ENCODE measurements at places on chromosomes 2 and 18. TPM values are rescaled to one million over a fixed set of nuclear protein-coding genes. Genes with fewer than 3 reads are reported as not detected.

The REG1B gene
- not detected for total RNA-seq

The COL4A4 gene
- 24.0 TPM for total RNA-seq

The LAMA1 gene
- 91.6 TPM for total RNA-seq

The RASGRP3 gene
- total RNA-seq: 2.5 TPM

The KCNJ3 gene
- total RNA-seq: not detected

The ATP5MC3 gene
- 89.9 TPM for total RNA-seq

The SCN1A gene
- total RNA-seq: 0.19 TPM

The C2orf49 gene
- 18.8 TPM for total RNA-seq

The TSPYL6 gene
- not detected for total RNA-seq

The TUBA3E gene
- not detected for total RNA-seq

The GRB14 gene
- 12.8 TPM for total RNA-seq

The CASP10 gene
- 8.2 TPM for total RNA-seq

The ZDBF2 gene
- 26.2 TPM for total RNA-seq

The ITGAV gene
- total RNA-seq: 157 TPM

The LOXHD1 gene
- not detected for total RNA-seq

The ZBTB7C gene
- total RNA-seq: not detected

The CHST10 gene
- total RNA-seq: 8.6 TPM

The ZBTB14 gene
- total RNA-seq: 12.7 TPM

The TTC21B gene
- total RNA-seq: 34.7 TPM

The SERPINB12 gene
- not detected for total RNA-seq

The FEV gene
- total RNA-seq: not detected

The HOXD4 gene
- 0.56 TPM for total RNA-seq

The STEAP3 gene
- total RNA-seq: 31.4 TPM

The UGT1A4 gene
- total RNA-seq: not detected

The ADGRF3 gene
- total RNA-seq: under 0.01 TPM

Data from regular cardiac myocyte (primary cell).